ENCODE measurements at places on chromosomes 1 and 21.

DNA sequence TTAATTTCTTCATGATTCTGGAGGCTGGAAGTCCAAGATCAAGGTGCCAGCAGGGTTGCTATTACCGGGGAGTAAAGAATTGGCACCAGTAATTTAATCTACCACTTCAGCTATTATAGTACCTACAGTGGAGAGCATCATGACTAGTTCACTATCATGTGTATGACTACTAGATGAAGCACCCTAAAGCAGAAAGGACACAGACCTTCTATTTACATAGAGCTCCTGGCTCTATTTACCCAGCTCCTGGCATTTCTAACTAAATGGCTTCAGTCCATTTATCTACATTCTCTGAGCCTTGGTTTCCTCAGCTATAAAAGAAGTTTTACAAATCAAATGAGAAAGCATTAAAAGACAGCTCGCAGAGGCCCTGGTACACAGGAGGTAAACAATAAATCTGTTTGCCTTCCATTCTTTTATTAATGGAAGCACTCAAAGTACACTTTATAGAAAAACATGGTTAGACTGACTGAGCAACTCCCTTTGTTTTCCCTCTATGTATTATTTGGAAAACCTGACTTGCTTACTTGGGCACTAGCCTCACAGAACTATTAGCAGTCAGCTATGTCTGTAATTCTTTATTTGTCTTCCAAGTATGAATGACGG is 203.0 kb downstream of the SLC35F3 start:
- no peak for DNase-seq

- DNase-seq, result no peak
These were observed 16.1 kb upstream of the XPR1 start for GRCh38 chr1:180615493-180616290.

DNA sequence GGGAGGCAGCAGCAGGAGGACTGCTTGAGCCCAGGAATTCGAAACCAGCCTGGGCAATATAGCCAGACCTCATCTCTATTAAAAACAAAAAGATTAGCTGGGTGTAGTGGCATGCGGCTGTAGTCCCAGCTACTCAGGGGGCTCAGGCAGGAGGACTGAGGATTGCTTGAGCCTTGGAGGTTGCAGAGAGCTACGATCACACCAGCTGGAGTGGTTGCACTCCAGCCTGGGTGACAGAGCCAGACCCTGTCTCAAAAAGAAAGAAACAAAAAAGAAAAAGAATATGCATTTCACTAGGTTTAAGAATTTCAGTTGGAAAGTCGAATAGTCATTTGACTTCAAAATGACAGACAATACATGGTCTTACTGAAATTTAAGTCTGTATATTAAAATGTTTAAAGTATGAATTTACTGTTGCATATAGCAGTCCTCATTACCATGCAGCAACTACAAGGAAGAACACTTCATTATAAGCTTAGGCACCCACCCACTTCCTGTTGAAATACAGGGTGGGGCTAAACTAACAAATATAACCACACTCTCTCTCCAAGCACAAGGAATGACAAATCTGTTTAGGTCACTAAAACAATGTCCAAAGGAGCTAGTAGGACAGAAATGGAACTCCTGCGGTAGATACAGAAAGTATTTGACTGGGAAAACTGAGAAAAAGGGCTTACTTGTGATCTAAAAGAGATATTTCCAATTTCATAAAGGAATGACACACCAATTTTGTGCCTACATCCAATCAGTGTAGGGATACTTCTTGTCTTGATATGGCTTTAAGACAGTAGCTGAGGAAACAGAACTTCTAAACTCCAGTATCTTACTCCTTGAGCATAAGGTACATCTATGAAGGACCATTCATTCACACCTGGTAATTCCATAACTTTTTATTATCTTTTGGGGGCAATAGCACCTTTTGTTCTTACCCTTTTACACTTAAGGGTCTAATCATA is 44.1 kb downstream of the GPR3 start:
- no peak for DNase-seq

- no peak for DNase-seq
These were observed 19.3 kb upstream of the C1orf21 start for GRCh38 chr1:184367427-184368038.

DNA sequence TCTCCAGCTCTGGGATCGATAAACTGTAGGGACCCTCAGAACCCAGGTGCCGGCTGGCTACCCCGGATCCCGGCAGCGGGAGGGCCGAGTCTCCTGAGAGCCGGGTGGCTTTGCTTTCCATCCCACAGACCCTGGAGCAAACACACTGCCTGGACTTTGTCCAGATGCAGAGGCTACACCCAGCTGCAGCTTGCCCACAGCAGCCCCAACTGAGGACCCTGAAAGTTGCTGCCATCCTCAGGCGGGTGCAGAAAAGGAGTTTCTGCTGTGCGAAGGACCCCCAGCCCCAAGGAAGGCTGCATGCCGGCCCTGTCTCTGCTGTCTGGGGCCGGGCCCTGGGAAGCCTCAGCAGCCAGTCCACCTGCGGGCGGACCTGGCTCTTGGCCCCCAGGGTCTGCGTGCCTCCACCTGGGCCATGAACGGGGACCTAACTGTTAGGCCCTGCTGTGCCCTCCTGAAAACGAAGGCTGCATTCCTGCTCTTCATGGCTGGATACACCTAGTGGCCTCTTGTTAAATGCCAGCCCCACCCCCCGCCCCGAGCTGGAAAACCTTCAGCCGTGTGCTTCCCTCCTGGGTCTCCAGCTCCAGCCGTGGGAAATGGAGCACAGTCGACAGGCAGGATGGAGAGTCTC is 97.5 kb upstream of the ARHGEF16 start:
- DNase-seq, result no peak

DNA sequence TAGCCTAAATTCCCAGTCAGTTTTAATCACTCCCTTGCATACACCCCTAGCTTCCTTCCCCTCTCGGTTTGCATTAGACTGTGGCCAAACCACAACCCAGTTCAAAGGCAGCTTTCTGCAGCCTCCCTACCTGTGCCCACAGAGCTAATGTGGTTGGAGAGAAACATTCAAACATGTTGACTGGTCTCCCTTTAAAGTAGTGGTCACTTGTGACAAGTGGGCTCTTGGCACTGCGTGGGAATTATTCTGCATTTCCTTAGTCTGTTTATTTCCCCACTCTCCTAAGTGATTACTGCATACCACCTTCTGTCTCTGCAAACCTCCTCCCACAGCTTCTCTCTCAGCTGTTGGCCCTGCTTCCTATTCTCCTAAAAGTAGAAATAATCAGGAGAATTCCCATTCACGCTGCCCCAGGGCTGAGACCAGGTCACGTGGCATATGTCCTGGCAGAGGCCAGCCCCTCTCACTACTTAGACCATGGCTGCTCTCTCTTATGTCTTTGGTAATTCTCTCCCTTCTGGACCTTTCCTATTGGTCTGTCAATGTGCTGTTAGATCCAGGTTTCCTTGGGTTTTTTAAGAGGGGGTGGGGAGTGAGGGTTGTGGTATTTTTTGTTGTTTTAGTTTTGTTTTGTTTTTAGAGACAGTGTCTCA is 38.4 kb upstream of the CD101 start:
- DNase-seq, result no peak

GRCh38 chr1:66350001-66350547 is 183.9 kb upstream of the SGIP1 start:
- no peak for DNase-seq

GRCh38 chr1:8879464-8879921 is 1.0 kb upstream of the ENO1 start:
- no peak for DNase-seq

- no peak for DNase-seq
These were observed 673.6 kb upstream of the ADGRL2 start for GRCh38 chr1:81126989-81127581.

GRCh38 chr1:53526451-53527101 is 67.4 kb downstream of the DMRTB1 start:
- peak; percentile 81 for DNase-seq

DNA sequence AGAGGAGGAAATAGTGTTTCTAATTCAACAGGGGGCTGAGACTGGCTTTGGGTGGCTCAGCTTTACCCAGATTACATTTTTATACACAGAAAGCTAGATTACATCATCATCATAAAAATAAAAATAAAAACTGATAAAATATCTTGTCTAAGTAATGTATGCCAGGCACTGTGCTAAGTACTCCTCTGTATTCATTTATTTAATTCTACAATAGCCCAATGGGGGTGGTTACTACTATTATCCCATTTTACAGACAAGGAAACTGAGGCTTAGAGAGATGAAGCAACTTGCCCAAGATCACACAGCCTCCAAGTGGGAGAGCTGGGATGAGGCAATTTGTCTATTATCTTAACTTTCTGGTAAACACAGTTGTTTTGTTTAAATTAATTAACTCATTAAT is 62.3 kb upstream of the ECE1 start:
- DNase-seq, result no peak

DNA sequence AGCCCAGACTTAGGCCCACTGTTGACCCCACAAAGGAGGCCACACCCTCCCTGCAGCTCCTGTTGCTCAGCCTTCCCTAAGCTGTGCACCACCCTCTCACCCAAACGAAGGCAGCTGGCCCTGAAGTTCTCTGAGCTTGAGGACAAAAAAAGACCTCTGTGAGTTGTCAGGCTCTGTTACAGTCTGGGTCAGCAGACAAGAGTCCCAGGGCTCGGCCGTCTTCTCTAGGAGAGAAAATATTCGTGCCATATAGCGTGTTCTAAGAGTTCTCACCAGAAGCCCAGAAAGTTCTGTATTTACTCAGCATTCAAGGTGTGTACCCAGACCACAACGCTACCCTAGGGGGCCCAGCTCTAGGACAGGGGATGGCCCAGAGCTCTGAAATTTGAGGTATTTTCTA is 25.5 kb upstream of the LYST start:
- DNase-seq, result no peak

- DNase-seq, result no peak
These were observed 110.0 kb downstream of the APP start for GRCh38 chr21:26060335-26061115.

DNA sequence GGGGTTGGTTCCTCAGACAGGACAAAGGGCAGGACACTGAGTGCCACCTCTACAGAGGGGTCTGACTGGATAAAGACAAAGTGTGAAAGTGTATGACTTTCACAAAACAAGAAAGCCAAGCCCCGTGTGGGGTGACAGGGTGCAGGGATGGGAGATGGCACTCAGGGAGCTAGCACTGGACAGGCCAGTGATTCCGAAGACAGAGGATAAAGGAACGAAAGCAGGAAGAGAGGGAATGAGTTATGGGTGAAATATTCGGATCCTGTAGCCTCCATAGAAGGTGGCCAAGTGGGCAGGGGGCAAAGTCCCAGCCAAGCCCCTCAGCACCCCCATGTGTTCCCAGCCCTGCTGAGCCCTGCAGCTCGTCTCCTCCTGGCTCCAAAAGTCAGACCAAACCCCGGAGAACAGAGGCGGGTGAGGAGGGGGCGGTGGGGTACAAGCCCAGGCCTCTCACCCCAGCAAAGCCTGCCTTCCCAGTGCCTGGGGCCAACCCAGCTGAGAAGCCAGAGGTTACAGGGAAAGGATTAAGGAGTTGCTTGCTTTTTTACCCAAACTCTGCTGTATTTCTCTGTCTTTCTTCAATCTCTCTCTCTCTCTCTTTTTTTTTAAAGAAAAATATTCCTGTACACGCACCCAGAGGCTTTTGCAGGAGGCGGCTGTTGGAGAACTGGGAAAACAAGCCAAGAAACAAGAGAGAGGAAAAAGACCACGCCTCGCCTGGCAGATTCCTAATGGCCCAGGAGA is 14.0 kb upstream of the WASF2 start:
- no peak for DNase-seq

GRCh38 chr21:31107176-31107785 is 69.0 kb upstream of the KRTAP19-8 start:
- no peak for DNase-seq

- no peak for DNase-seq
These were observed 291.8 kb downstream of the DISC1 start for GRCh38 chr1:231918239-231919015.

- DNase-seq, result peak; percentile 76
These were observed 652 bp downstream of the ARL8A start for GRCh38 chr1:202143768-202144401.

GRCh38 chr21:43300496-43301408 is 126.2 kb downstream of the SIK1 start:
- DNase-seq, result no peak

- no peak for DNase-seq
These were observed 27.6 kb upstream of the PKP1 start for GRCh38 chr1:201255479-201256362.

DNA sequence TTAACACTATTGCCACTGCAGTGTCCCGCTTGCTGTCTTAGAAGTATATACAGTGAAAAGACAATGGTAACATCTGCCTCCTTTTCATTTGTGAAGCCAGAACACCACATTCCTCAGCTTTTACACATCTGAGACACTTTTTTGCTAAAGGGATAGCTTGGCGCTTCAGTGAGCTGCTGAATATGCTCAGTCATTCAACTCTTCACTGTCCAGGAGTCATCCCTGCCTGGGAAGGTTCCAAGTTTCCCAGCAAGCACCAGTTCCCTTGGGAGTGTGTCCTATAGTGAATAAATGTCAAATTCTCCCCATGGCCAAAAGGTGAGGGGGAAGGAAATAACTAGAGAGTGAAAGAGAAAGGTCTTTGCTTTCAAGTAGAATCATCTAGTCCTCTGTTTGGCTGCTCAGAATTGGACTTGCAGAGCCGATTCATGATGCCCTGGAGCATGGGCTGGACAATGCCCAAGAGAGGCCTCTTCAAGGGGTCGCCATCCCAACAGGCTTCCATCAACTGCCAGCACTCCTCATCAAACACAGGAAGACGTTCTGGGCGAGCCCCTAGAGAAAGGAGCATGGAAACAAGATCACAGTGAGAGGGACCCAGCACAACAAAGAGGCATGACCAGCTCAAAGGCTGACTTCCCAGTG is 25.5 kb upstream of the RBBP5 start:
- DNase-seq, result no peak

DNA sequence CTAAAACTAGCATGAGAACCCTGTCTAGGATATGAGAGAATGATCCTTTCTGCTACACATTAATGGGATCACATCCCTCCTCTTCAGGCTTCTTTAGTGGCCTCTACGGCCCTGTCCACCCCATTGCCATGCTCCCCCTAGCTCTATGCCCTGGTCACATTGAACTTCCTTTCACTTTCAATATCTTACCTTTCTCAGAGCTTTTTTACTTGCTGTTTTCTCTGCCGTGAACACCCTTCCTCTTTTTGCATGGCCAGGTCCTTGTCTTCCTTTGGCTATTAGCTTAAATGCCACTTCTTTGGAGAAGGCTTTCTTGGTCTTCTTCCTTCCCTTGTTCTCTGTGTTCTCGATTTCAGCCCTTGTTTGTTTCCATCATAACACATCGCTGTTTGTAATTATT is 97.4 kb downstream of the GIPC2 start:
- DNase-seq, result no peak

- no peak for DNase-seq
These were observed 27.1 kb downstream of the CTNNBIP1 start for GRCh38 chr1:9882945-9883303.
